ENCODE measurements at places on chromosomes 3 and 15.

- no peak for DNase-seq
These were observed 137.3 kb downstream of the SSR3 start for GRCh38 chr3:156417559-156418132.

- no peak for DNase-seq
These were observed 138.8 kb downstream of the RBPMS2 start for GRCh38 chr15:64636556-64636955.

DNA sequence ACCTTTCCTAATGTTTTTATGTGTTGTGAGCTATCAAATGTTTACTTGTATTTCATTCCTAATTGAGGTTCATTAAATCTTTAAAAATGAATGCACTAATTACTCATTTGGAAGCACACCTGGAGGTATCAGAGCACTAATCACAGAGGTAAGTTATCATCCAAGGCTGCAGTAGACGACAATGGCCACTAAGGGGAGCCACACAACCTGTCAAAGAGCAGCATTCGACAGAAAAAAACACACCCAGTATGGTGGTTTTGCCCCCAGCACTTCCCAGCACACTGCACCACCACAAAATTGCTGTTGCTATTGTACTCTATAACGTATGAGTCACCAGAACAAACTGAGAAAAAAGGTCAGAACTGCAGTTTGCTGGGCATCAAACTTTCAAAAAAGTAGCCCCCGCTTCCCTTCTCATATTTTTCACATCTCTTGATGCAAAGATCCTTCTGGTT, 205.9 kb upstream of the IGF1R start:
- peak; percentile 24 for DNase-seq

DNA sequence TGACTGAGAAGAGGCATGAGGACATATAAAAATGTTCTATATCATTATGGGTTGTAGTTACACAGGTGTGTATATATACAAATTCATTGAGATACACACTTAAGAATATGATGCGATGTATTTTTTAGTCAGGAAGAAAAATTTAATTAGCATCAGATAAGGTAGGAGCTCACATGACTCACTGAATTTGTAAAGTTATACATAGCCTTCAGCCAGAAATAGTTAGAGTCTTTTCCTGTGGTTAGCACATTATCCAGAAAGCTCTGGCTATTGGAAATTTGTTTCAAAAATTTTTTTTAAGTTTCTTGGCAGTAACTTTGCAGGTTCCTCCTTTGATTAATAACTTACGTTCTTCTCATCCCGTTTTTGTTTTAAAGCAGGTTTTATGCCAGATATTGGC, 88.6 kb downstream of the STT3B start:
- no peak for DNase-seq

GRCh38 chr15:63324770-63325169, 47.4 kb downstream of the APH1B start:
- no peak for DNase-seq

- no peak for DNase-seq
These were observed 33.8 kb downstream of the NBEAL2 start for GRCh38 chr3:47013231-47013630.

DNA sequence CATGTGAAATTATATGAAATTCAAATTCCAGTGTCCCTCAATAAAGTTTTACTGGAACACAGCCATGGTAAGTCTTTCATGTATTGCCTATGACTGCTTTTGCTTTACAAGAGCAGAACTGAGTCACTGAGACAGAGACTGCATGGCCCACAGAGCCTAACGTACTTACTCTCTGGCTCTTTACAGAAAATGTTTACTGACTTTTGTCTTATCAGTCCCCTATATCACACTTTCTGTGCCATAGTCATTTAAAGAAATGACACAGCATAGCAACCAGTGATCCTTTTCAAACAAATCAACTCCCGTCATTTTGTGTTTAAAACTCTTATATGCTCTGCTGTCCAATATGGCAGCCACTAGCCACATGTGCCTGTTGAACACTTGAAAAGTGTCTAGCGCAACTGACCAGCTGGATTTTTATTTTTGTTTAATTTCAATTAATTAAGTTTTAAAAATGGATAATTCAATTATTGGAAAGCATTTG, 129.7 kb upstream of the CDIN1 start:
- no peak for DNase-seq

DNA sequence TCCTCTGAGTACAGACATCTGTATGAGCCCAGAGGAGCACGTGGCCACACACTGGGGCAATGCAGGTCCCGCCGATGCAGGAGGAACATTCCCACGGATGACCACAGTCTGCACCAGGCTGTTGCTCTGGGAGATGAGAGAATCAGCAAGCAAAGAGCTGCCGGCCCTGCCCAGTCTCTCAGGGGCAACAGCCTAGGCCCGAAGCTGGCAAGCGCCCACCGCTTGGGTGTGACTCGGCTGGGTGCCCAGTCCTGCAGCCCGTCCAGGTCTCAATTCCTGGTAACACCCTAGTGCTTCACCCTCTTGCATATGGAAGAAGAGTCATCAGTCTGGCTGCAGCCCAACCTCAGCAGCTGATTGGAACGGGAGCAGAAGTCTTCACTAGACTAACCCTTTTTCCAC, 153.7 kb upstream of the HES1 start:
- no peak for DNase-seq

GRCh38 chr3:161366094-161366493, 5.2 kb downstream of the SPTSSB start:
- no peak for DNase-seq

GRCh38 chr15:74233851-74234597, 2.1 kb upstream of the CCDC33 start:
- no peak for DNase-seq

DNA sequence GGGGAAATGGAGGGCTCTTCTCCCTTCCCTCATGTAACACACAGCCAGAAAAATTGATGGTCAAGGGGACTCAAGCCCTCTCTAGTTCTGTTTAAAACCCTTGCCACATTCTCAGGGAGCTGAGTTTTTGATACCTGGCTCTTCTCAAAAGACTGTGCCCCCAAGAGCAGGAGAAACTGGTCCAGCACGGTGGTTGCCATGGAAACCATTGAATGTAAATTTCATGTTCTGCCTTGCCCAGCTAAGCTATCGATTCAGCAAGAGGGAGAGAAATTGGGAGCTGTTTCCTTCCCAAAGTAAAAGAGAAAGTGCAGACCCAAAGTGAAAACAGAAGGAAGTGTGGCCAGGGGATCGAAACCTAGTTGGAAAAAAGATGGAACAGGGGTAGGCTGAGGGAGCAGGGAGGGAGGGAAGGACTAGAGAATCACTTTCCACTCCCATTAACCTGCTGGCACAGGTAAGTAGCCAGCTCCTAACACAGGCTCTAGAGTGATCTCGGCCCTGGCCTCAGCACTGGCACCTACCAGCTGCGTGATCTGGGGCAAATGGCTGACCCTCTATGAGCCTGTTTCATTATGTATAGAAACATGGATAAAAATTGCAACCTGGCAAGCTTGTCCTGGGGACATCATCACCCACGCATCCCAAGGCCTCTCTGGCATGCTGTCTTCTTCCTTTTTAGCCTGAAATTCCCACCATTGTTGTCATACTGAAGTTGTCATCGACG, 140.9 kb downstream of the TPRA1 start:
- DNase-seq, result no peak

DNA sequence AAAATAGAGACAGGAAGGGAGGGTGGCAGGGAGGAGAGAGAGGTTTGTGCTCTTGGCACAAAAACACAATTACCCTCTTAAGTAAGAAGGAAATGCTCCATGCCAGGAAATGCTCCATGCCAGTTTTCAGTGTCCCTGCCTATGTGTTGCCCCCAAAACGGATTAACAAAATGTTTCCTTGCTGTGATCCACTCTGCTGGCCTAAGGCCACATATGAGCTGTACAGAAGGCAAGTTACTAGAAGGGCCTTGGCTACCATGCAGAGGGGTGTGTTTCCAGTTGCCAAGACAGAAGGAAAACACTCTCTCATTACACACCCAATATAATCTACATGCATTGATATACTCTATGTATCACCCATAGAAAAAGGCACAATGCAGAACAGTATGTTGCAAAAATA, 98.2 kb upstream of the PTPRG start:
- no peak for DNase-seq

DNA sequence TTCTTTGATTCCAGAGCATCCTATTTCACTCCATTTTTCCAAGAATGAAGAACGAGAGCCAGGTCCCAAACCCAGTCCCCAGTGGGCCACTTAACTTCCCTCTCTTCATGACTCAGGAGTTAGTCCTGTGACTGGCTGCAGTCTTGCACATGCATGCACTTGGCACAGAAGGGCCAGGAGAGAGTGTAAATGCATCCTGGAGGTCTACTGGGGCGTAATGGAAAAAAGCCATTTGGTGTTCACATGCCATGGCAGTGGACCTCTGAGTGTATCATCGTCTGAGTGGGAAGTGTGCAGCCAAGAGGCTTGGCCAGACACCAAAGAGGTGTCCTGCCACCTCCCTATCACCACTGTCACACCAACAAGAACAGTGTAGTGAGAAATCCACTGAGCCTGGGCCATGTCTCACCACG, 15.1 kb upstream of the RFTN1 start:
- no peak for DNase-seq

DNA sequence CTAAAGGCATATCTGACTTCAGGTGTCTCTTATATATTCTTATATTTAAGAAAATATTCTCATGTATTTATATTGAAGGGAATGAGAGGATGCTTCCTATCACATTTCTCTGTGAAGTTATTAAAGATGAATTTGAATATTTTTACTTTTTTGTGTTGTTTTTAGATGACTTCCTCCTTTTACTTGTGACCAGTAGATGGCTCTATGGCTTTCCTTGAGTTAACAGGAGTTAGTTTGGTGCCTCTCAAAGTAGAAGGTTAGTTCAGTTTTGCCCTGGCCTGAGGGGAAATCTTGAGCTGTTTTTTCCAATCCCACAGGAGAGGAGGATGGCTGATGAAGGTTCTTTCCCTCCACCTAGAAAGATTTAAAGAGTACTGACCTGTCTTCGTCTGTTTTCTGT, 80.7 kb downstream of the SQOR start:
- DNase-seq, result no peak

GRCh38 chr3:195110647-195111318, 160.2 kb downstream of the XXYLT1 start:
- no peak for DNase-seq

DNA sequence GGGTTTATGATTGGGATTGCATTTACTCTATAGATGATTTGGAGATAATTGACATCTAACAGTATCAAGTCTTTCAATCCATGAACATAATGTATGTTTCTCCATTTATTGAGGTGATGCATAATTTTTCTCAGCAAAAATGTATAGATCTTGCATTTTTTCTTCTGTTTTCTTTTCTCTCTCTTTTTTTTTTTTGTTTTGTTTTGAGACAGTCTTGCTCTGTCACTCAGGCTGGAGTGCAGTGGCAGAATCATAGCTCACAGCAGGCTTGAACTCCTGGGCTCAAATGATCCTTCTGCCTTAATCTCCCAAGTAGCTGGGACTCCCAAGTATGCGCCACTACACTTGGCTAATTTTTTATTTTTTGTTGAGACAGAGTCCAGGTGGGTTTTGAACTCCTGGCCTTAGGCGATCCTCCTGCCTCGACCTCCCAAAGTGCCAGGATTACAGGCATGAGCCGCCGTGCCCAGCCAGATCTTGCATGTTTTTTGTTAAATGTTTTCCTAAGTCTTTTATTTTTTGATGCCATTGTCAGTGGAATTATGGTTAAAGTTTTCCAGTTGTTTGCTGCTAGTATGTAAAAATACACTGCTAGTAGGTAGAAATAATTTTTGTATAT, 3.1 kb downstream of the LMLN start:
- no peak for DNase-seq

- no peak for DNase-seq
These were observed 199.8 kb upstream of the NR2F2 start for GRCh38 chr15:96130734-96131133.

DNA sequence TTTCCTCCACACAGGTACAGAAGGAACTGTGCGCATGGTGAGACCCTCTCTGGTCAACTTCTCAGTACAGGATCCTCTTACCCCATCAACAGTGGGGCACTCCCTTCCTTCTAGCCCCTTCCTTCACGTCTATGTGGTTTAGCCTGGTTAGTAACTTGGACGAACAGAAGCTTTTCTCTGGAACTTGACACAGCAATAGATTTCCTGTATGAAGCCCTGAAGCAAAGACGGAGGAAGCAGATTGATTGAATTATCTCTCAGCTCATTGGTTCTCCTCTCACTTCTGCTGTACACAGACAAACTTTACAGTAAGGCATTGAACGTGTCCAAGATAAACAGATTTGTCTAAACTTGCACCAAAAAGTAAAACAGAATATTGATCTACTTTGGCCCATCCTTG, at the start of gene CD200R1:
Gene CD200R1, minus strand, starts transcription at position 210 of the 400 bp plus-strand sequence. CDS start 246 bp downstream, outside the sequence.
- DNase-seq, result peak; percentile 36

- no peak for DNase-seq
These were observed 23.0 kb downstream of the HPS3 start for GRCh38 chr3:149152420-149152819.

DNA sequence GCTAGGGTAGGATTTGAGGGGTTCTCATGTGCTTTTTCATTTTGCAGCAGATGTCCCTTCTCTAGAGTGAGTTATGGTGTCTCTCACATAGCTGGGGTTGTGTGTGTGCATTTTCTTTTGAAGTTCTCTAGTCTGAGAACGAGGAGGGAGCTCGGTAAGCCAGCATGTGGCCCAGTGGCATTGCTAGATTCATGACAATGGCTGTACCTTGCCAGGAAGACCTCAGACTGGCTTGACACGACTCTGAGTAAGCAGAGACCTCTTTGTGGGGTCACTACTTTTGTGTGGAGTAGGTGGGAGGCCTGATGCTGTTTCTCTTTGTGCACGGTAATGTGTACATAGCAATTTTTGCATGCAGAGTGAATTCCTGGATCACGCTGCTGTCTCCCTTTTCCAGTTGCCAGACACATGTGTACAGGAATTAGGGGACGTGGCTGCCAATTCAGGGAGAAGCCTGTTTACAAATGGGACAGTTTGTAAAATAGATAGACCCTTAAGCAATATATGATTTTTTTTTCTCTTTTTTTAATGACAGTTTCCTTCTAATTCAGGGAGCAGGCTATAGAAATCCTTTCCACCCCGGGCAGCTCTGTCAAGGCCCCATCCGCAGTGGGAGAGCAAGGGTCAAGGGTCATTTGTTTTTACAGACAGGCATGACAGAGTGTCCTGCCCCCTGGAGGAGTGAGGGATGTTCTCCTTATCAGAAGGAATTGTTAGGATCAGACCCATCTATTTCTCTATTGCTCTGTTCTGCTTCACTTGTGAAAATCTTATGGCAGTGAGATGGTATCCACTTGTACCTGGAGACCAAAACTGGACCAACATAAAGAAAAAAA, 4.6 kb downstream of the CACNA1D start:
- DNase-seq, result no peak

- no peak for DNase-seq
These were observed 364.2 kb downstream of the LRTM1 start for GRCh38 chr3:54563501-54564200.

- DNase-seq, result no peak
These were observed 27.2 kb downstream of the ACKR2 start for GRCh38 chr3:42836150-42837123.

GRCh38 chr3:31465999-31466398, 66.7 kb upstream of the STT3B start:
- DNase-seq, result no peak

GRCh38 chr3:13235079-13235478, 161.8 kb upstream of the IQSEC1 start:
- DNase-seq, result no peak
